Endothelial cell of umbilical vein (primary cell): ENCODE measurements at places on chromosomes 2 and 18. TPM values are rescaled to one million over a fixed set of nuclear protein-coding genes. Genes with fewer than 3 reads are reported as not detected.

IL36G gene
- not detected in 2 replicates for polyA plus RNA-seq

FTCDNL1 gene
- 0.05 and 0.19 TPM in 2 replicates for polyA plus RNA-seq

CACNB4 gene
- polyA plus RNA-seq, result 0.13 and 0.23 TPM in 2 replicates

DNA sequence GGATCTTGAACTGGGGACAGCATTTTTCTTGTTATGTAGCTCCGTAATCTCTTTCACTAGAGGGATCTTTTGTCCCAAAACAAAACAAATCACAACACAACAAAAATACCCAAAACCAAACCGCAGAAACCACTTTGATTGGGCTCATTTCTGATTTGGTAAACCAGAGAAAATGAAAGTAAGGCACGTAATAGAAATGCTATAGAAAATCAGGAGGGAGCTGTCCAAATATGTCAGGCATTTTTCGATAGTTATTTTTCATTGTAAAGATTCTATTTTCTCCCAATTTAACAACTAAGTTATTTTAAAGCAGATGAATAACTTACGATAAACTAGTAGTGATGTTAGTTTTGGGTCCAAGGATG is 406.5 kb downstream of the XIRP2 start:
- DNase-seq, result peak; percentile 46

DNA sequence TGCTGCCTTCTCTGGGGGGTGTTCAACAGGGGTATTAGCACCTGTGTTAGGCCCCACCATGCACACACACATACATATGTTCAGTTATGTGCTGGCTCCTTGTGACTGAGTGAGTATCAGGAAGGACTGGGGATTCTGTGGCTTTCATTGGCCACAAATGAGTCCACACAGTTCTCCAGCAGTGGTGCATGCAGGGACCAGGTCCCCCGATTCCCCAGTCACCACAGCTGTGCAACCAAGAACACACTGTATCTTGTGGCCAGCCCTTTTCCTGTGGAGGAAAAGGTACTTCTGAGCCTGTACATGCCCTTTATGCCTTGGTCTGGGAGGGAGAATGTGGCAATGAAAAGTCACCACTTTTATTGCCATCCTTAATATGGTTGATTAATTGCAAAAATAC is 74.9 kb upstream of the KLF7 start:
- DNase-seq, result no peak

ACOXL gene
- polyA plus RNA-seq, result 0.03 TPM in 1 of 2 replicates, not detected in the other

GRCh38 chr2:119315241-119315925 is 51.3 kb downstream of the C2orf76 start:
- DNase-seq, result peak; percentile 21

DNA sequence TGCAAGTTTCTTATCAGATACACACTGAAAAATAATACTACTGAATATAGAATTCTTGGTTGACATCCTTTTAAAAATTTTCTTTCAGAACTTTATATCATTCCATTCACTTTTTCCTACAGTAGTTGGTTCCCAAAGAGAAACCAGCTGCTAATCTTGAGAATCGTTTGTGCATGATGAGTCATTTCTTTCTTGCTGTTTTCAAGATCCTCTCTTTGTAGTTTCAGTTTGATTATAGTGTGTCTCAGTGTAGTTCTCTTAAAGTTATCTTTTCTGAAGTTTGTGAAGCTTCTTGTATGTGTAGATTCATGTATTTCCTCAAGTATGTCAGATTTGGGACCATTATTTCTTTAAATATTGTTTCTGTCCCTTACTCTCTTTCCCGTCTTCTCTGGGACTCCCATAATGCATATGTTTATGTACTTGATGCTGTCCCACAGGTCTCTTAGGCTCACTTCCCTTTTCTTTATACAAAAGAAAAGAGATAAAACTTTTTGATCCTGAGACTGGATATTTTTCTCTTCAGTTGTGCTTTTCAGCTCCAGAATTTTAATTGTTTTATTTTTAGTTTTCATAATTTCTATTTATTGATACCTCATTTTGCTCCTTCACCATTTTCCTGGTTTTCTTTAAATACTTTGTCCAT is 801.0 kb downstream of the TDRD15 start:
- DNase-seq, result no peak

DNA sequence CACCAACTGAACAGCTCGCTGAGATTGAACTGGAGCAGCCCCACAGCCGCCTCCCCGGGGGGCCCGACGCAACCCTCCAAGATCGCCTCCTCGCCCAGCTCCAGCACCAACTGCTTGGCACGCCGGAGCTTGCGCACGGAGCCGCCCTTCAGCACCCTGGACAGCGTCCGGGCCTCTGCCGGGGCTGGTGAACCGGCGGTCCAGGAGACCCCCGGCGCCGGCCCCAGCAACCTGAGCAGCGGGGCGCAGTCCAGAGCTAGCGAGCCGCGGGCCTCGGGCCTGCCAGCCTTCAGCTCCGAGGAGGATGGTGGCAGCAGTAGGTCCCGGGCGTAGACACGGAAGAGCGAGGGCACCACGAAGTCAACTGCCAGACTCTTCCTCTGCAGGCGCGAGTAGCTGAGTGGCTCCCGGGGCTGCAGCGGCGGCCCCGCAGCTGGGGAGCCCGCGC is 1.2 kb downstream of the ALK start:
- DNase-seq, result peak; percentile 14

DNA sequence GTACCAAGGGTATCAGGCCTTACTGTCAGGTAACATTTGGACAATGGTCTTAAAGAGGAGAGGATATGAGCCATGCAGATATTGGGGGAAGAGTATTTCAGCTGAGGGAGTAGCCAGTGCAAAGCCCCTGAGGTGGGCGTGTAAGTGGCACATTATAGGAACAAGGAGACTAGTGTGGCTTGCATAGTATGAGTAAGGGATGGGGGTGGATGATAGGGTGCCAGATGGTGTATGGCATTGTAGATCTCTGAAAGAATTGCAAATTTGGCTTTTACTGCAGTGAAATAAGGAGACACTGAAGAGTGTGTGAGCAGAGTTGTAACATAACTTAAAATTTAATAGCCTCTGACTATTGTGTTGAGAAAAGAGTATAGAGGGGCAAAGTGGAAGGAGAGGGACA is 244.0 kb downstream of the PDE11A start:
- DNase-seq, result no peak

DNA sequence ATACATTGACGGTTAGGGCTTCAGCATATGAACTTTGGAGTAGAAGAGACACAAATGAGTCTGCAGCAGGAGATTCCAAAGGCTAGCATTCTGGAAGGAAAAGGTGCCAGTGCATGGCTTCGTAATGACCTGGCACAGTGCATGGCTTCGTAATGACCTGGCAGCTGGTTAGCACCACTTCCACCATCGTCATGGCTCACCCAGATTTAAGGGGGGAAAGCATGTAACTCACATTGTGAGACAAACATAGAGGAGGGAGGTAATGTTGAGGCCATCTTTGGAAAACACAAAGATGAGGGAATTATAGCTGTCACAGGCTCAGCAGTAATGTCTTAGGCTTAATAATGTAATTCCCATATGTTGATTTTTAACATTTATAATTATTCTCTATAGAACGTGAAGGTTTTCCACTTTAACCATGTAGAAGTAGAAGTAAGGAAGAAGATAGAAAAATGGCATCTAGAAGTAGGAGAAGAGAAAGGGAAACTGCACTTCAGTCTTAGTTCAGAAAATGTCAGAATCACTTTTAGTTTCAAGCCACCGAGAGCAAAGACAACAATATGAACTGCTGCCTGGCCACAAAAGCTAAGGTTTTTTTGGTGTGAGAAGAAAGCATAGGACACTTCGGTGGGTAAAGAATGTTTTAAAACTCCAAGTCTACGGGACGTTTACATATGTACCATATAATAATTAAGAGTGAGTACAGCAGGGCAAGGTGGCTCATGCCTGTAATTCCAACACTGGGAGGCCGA is 6.8 kb upstream of the STK25 start:
- no peak for DNase-seq

GRCh38 chr18:79883461-79884293 is 67.8 kb downstream of the SLC66A2 start:
- DNase-seq, result no peak

INHA gene
- 0.06 and 0.10 TPM in 2 replicates for polyA plus RNA-seq

ZNF804A gene
- 0.21 and 0.22 TPM in 2 replicates for polyA plus RNA-seq

DNA sequence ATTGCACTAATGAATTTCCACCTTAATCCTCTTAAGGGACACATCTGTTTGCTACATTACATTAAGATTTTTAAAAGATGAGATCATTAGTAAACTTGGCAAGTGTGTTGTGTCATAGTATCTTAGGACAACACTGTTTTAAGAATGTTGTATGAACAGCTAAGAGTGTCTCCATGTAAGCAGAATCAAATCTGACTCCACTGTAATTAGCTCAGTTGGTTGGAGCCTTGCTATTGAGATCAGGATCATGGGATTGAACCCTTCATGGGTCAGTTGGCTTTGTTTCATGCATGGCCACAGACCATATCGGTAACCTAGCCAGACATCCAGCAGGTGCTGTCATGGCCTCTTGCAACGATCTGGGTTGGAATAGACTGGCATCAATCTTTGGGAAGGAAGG is 5.2 kb downstream of the FHOD3 start:
- no peak for DNase-seq

DNA sequence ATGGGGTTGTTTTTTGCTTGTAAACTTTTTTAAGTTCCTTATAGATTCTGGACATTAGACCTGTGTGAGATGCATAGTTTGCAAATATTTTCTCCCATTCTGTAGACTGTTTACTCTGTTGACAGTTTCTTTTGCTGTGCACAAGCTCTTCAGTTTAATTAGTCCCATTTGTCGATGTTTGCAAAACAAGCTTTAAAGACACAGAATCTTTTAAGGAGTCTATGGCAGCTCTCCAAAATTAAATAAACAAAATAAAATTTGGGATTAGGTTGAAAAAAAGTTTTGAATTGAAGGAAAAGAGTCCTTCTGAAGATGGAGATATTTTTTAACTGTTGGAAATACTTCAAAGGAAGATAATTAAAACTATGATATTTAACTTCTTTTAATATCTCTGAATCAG is 88.8 kb downstream of the MAP3K20 start:
- no peak for DNase-seq

DNA sequence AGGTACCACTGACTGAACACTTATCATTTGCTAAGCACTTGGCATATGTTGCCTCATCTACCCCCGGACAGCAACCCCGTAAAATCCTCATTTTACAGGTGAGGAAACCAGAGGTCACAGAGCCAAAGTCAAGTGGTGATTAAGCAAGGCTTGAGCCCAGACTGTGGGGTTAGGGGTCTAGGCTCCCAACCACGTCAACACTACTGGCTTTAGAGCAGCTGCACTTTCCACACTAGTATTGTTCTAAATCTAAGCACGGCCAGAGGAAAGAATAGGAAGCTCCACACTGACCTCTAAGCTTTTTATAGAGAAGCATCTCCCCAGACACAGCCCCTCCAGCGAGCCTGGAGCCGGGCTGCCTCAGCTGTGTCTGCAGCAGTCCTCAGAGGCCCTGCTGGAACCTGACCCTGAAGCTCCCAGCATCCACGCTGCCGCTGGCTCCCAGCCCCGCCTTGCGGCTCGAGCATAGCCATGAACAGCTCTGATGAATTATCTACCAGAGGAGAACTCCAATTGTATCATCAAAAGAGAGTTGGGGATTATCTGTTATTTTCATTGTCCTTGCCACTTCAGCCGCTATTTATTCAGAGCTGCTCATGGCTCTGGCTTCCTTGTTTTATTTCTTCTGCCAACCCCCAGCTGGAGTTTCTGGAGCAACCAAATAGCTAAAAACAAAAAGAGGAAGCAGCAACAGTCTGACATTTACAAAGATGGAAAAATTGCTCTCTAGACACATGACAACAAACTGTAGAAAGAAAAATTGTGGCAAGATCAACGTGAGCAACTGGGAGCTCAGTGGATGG is 62.2 kb upstream of the RTN4 start:
- DNase-seq, result peak; percentile 79

GRCh38 chr18:62187543-62188510 is 772 bp downstream of the RELCH start:
- DNase-seq, result peak; percentile 36

MEP1B gene
- not detected in 2 replicates for polyA plus RNA-seq

TDRD15 gene
- polyA plus RNA-seq, result not detected in 2 replicates

C2orf72 gene
- 0.01 and 0.02 TPM in 2 replicates for polyA plus RNA-seq

- no peak for DNase-seq
Measured at GRCh38 chr2:170493426-170494097, 221.6 kb upstream of the SP5 start.

- no peak for DNase-seq
Measured at GRCh38 chr18:30595942-30596341, 446.6 kb downstream of the DSC3 start.

UGGT1 gene
- polyA plus RNA-seq, result 23.4 and 27.6 TPM in 2 replicates

DNA sequence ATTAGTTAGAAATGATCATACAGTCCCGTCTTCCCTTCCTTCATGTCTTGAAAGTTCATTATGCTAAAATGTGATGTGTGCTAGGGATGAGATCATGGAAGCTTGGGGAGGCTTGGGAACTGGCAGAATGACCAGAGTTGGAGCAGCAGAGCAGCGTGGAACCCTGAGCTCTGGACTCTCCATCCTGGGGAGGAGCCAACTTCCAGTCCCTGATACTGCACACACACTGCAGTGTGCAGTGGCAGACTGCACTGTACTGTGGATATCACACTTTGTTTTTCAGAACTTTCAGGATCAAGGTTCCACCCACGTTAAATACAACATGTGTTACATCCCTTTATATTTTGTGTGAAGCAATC is 27.3 kb upstream of the GREB1 start:
- no peak for DNase-seq

DNA sequence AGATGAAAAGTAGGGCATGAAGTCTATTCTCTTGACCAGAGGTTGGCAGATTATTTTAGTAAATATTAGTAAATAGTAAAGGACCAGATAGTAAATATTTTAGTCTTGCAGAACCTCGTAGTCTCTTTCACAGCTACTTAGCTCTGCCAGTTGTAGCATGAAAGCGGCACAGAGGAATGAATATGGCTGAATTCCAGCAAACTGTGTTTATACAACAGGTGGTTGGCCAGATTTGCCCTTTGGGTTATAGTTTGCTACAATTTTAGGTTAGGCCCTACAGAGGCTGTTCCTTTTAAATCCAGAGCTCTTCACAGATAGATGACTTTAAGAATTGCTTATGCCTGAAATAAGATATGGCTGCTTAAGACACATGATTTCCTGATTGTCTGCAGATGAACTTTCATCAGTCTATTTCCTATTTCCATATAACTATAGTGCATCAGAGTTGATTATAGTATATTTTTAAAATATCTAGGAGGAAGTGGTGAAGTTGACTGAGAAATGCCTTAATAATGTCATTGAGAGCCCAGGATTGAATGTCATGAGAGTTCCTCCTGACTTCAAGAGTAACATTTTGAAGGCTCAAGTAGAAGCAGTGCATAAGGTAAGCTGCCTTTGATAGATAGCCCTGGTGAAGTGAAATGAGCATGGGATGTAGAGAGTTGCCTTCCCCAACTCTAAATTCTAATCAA is 80.5 kb downstream of the TMEM185B start:
- no peak for DNase-seq

SCYGR6 gene
- polyA plus RNA-seq, result not detected in 2 replicates

GRCh38 chr2:177242121-177242987 is 22.2 kb downstream of the NFE2L2 start:
- peak; percentile 91 for DNase-seq

CFC1 gene
- polyA plus RNA-seq, result not detected in 2 replicates

- no peak for DNase-seq
Measured at GRCh38 chr2:107091163-107091864, 205.3 kb upstream of the ST6GAL2 start.

GRCh38 chr18:79613186-79613931 is 66.2 kb upstream of the CTDP1 start:
- DNase-seq, result no peak

DQX1 gene
- 0.03 and 0.06 TPM in 2 replicates for polyA plus RNA-seq
